ENCODE measurements at places on chromosomes 4 and X.

- no peak for DNase-seq
Measured at GRCh38 chr4:15758294-15758693, 19.8 kb upstream of the CD38 start.

DNA sequence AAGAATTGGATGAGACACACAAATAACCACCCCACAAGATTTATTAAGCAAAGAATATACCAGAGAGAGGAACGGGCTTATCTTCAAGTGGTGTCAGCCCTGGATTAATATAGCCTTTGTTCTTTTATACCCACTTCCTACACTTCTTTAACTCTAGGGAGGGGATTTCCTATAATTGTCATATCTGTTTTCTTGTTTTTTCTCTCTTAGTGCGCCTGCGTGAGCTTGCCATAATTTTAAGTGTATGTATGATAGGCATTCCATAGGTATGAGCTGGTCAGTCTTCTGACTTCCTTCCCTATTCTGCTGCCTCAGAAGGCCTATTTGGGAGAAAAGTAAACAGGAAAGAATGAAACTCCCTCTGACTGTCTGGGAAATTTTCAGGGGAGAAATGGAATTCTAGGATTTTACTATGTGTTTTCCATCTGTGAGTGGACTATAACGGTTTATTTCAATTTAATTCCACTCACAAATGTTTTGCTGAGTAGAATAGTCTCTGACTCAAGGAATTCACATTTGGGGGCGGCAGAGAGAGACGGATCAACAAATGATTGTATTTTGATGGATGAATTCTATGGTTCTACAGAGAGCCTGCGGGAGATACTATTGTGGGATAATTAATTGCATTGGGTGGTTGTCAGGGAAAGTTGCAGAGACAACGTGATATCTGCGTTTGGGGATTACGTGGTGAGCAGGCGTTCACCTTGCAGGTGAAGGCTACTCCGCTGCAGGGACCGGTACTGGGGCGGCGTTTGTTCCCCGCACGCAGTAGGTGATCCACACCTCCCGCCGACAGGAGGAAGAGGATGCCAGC, 626 bp upstream of the CEP135 start:
- DNase-seq, result peak; percentile 15

- no peak for DNase-seq
Measured at GRCh38 chrX:374596-374995, 12.1 kb downstream of the PPP2R3B start.

- no peak for DNase-seq
Measured at GRCh38 chr4:123505095-123506010, 108.8 kb downstream of the SPRY1 start.

DNA sequence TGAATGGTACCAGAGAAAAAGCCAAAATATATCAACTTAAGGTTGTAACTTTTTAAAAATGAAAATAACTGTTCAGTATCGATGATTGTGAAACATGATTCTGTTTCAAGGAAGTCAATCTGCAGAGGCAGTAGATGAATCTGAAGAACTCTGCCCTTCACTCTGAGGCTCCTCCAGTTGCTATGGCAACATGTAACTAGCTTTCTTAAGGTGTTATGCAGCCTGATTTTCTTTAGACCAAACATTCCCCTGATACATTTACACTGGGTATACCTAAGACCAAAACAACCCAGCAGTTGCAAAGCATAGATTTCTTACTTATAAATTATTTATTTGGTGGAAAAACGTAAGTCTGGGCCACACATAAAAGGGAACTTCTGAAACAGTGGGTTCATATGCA, 133.6 kb upstream of the RASGEF1B start:
- no peak for DNase-seq

DNA sequence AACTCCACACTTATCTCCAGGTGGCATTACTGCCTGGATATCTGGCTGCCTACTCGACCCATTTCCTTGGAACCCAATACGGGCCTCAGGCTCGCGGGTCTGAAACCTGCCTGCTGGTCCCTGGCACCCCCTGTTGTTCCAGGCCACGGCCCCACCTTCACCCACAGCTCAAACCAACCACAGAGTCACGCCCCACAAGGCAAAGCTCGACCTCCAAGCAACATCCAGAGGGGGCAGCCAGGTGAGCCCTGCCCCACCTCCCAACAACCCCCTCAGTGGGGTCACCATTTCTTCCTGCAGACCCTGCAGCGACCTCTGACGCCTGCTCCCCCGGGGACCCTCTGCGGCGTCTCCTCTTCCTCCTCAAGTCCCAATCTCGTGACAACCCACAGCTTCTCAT, 76.2 kb downstream of the WFS1 start:
- no peak for DNase-seq

DNA sequence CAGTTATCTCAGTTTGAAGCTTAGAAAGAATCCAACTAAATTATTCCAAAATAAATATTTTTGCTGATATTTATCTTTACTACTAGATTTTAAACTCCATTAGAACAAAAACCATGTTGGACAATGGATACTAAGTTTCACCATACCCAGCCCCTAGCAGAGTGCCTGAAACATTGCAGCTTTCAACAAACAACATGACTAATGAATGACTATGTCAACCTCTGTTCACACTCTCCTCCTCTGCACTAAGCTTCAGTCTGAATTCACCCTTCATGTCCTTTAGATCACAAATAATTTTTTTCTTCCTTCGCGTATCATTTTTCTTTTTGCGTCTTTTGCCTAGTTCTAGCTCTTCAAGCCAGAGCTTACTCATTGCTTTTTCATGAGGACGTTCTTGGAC, 315.2 kb downstream of the PCDH10 start:
- no peak for DNase-seq

DNA sequence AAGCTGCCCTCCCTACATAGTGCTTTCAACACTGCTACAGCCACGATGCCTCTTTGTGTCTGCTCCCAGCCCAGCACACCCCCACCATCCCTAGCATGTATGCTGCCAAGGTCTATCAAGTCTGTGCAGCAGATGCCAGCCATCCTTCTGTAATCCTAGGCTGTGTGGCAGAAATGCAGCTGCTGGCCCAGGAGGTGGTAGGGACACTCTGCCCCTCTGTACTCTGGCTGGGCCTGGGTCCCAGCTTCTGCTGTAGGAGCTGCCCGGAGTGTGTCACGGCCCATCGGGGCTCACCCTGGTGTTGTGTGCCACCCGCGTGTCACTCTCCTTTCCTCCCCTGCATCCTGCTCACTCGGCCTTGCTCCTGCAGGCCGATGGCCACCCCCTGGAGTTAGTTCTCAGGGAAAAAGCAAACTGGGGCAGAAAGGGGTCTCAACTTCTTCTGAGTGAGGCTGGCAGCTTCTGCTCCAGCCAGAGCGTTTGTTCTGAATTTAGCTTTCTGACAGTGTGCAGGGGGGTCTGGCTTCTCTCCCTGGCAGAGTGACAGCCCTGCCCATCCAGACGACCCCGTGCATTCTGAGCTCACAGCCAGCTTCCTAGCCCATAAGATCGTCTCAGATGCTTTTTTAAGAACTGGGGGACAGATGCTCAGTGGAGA, 22.7 kb downstream of the PSAPL1 start:
- no peak for DNase-seq

- no peak for DNase-seq
Measured at GRCh38 chrX:28329156-28329555, 258.1 kb upstream of the IL1RAPL1 start.

- no peak for DNase-seq
Measured at GRCh38 chrX:122501652-122502051, 682.4 kb upstream of the GRIA3 start.

GRCh38 chr4:26148927-26149326, 171.9 kb upstream of the RBPJ start:
- no peak for DNase-seq

Measured in stimulated activated CD4-positive, alpha-beta T cell treated with anti-CD3 and anti-CD28 coated beads, TNF-alpha, amount 100 ng/mL, for 1 hour (primary cell).